Activated CD4-positive, CD25-positive, alpha-beta regulatory T cell (primary cell): ENCODE measurements at places on chromosomes 6 and 20.

DNA sequence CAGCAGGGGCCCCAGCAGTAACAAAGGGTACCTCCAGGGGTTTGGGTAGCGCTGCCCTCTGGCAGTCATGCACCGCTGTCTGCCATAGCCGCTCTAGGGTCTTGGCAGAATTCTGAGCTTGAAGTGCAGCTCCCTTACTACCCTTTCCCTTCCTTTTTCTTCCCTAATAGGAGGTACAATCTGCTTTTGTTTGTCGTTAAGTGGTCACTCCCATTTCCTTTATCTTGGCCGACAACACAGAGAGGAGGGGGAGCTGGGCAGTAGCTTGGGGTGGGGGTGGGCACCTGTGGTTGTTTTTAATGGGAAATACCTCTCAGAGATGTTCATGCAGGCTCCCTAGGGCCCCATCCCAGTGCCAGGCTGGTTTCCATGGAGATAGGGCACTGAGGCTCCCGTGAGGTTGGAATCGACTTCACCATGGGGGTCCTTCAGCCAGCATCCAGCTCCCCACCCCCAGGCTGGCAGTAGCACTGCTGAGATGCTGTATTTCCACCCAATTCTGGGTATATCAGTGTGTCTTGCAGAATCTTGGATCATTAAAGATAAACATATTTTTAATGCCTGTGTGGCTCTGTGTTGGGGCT lies 18.6 kb downstream of the CCDC167 start:
- DNase-seq = no peak

- DNase-seq = no peak
Measured at GRCh38 chr6:157605484-157605883, 217.6 kb upstream of the SNX9 start.

DNA sequence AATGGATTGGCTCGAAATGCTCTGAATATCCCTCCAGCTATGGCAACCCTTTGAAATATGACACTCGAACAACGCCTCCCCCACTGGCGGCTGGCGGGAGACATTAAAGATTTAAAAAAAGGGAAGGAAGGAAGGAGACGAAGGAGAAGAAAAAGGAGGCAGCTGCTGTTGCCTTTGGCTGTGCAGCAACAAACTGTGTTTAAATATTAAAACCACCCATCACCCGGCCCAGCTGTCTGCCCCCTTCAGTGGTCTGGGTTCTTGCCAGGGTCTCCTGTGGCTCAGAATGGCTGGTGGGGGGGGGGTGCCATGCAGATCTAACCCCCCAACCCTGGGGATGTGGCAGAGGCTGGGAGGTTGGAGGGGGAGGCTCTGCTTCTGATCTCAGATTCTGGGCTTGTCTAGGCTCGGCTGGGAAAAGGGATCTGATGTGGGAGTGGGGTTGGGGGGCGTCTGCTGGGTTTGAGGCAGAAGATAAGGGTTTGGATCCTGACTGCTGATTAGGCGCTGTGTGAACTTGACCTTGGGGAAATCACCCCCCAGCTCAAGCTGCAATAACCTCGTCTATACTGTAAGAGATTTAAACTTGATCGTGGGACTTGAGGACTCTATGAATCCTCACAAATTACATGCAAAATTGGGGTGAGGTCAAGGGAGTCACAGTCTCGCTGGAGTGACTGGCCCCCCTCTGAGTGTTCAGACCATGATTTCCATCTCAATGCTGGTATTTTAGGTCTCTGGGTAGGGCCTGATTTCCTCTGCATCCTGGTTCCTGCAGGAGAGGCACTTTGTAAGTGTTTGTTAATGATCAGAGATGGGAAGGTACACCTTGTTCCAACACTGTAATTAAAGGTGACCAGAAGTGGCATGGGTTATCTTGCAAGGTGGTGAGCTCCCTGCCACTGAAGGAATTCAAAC lies 40.3 kb upstream of the BLCAP start:
- no peak for DNase-seq

- DNase-seq = no peak
Measured at GRCh38 chr20:61839912-61840778, 225.5 kb downstream of the TAF4 start.

GRCh38 chr6:54248319-54248718 lies 59.9 kb upstream of the TINAG start:
- no peak for DNase-seq

DNA sequence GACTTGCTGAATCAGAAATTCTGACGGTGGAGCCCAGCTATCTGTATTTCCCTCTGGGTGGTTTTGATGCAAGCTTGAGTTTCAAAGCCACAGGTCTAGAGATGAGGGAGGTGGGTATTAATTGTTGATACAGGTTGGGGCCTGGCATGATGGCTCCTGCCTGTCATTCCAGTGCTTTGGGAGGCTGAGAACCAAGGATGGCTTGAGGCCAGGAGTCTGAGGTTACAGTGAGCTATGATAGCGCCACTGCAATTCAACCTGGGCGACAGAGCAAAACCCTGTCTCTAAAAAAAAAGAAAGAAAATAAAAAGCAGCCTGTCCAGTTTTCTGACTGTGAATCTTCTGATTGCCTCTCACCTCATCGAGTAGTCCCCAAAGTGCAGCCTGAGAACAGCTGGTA lies 184.8 kb upstream of the SASH1 start:
- DNase-seq = no peak
